ENCODE measurements at places on chromosomes 7 and 10. TPM values are rescaled to one million over a fixed set of nuclear protein-coding genes. Genes with fewer than 3 reads are reported as not detected.

The BHLHA15 gene
- total RNA-seq = 1.8 TPM

The PVRIG gene
- total RNA-seq = not detected

The STN1 gene
- 22.4 TPM for total RNA-seq

The FAM25C gene
- not detected for total RNA-seq

The ANLN gene
- total RNA-seq = 29.0 TPM

The NRAP gene
- total RNA-seq = not detected

The SMKR1 gene
- total RNA-seq = not detected

The ANTXRL gene
- not detected for total RNA-seq

The CH25H gene
- not detected for total RNA-seq

The CFTR gene
- not detected for total RNA-seq

The EIF5AL1 gene
- 0.18 TPM for total RNA-seq

The PYROXD2 gene
- total RNA-seq = 9.7 TPM

The FGL2 gene
- 0.97 TPM for total RNA-seq

The SRRM3 gene
- total RNA-seq = 4.7 TPM

The CCDC172 gene
- total RNA-seq = not detected

The AKR1B1 gene
- total RNA-seq = 137 TPM

The MARVELD1 gene
- total RNA-seq = 30.7 TPM

The HOXA4 gene
- total RNA-seq = not detected

The SAP25 gene
- total RNA-seq = not detected

The EN2 gene
- total RNA-seq = not detected

The HTR5A gene
- not detected for total RNA-seq

The NT5C2 gene
- 55.6 TPM for total RNA-seq

The SLC13A1 gene
- total RNA-seq = not detected

The HOXA13 gene
- not detected for total RNA-seq

The ZNF488 gene
- total RNA-seq = not detected

The MNX1 gene
- not detected for total RNA-seq

The UNCX gene
- total RNA-seq = not detected

The CPA4 gene
- total RNA-seq = 56.7 TPM

The NEBL gene
- 3.2 TPM for total RNA-seq

The PON1 gene
- not detected for total RNA-seq

The CLDN4 gene
- total RNA-seq = under 0.01 TPM

The FAM25G gene
- total RNA-seq = not detected

The EXOC4 gene
- total RNA-seq = 41.7 TPM

The ZCWPW1 gene
- 0.81 TPM for total RNA-seq

The GIMAP5 gene
- 1.3 TPM for total RNA-seq

The NFE2L3 gene
- total RNA-seq = 2.4 TPM

The DNAH11 gene
- under 0.01 TPM for total RNA-seq

Data from cardiac atrium fibroblast (primary cell).